Natural killer cell (primary cell): ENCODE measurements at places on chromosomes 12 and 14.

GRCh38 chr12:131313635-131314034, 359.9 kb downstream of the ADGRD1 start:
- DNase-seq: no peak

GRCh38 chr12:131917139-131917710, 11.9 kb upstream of the PUS1 start:
- no peak for DNase-seq

- no peak for DNase-seq
Observed at GRCh38 chr14:80955416-80955941, at the start of gene TSHR. TSS of gene TSHR (plus strand) at chr14:80955621. CDS start at chr14:80955681, 60 bp downstream.

- peak; percentile 64 for DNase-seq
Observed at GRCh38 chr12:120453977-120454376, 7.7 kb downstream of the GATC start.

- DNase-seq: no peak
Observed at GRCh38 chr12:64347630-64348029, 42.9 kb downstream of the C12orf56 start.

- DNase-seq: no peak
Observed at GRCh38 chr12:120249266-120249874, 16.2 kb downstream of the PXN start.

GRCh38 chr12:25051656-25052195, 102.8 kb upstream of the BCAT1 start:
- DNase-seq: peak; percentile 52

GRCh38 chr14:60653701-60654161, 4.5 kb upstream of the SIX1 start:
- DNase-seq: no peak

DNA sequence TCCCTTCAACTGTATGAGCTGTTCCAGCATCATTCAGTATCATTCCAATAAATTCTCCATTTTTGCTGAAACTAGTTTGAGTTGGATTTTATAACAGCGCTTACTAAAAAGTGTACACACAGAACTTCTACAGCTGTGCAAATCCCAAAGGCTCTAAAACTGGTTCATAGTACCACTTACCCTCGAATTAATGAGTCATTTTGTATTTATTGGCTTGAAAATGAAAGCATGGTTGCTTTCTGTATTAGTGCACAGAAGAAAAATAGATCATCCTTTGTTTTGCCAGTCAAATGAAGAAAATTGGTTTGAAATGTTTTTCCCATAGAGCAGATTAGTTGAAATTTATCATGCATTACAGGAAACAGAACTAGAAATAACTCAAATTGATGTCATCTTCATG, 268.3 kb upstream of the CPNE8 start:
- DNase-seq: no peak

DNA sequence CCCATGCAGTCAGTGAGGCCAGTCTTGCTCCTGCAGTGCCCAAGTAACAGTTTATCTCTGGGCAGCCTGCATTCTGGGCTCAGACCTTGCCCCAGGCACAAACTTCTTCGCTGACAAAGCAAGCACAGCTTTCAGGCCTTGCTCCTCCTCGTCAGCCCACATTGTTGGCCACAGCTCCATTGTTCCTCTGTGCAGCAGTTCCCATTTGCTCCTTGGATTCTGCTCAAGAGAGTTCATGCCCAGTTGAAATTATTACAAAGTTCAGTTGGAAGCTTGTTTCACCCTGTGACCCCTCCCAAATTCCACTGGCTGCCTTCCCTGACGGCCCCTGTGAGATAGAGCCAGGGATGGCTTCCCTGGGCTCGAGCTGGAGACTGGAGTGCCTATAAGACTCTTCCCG, 163.4 kb upstream of the DDHD1 start:
- no peak for DNase-seq

DNA sequence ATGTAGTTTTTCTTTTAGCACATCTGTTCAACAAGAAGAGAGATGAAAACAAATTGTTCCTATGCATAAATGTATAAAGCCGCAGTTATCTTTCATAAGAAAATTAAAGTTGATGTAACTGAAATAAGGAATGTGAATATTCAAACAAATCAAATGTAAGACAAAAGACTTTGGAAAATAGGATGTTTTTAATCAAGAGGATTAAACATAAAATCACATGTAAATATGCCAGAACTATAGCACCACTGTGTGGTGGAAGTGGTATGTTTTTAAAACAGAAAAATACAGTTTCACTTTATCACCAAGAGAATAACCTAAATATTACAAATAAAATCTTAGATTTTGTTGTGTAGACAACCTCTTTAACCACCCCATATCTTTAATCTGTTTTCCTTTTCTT, 40.4 kb downstream of the CAPS2 start:
- DNase-seq: peak; percentile 13

GRCh38 chr12:57046947-57047890, 2.7 kb downstream of the MYO1A start:
- DNase-seq: peak; percentile 58

GRCh38 chr14:96888593-96888992, 91.4 kb downstream of the VRK1 start:
- DNase-seq: no peak
